ENCODE measurements at places on chromosomes 6 and 20.

- no peak for DNase-seq
Measured at GRCh38 chr6:6911391-6911790, 196.4 kb upstream of the RREB1 start.

DNA sequence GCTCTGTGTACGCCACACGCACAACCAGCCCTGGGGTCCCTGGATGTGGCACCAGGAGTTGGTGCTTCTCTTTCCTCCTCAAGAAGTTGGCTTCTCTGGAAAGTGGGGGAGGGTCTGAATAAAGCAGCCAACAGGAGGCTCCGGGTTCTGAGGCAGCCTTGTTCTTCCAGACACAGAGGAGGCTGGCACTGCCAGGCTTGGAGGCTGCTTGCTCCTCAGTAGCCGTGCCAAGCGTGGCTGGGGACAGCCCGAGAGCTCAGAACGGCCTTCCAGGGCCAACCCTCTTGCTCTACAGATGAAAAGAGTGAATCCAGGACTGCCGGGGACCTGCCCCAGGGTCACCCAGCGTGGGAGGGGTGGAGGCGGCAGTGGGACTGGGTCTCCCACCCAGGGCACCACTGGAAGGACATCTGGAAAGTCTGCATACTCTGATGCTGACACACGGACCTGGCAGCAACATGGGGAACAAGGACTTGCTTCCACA, 70.4 kb downstream of the SLC22A23 start:
- DNase-seq = no peak

DNA sequence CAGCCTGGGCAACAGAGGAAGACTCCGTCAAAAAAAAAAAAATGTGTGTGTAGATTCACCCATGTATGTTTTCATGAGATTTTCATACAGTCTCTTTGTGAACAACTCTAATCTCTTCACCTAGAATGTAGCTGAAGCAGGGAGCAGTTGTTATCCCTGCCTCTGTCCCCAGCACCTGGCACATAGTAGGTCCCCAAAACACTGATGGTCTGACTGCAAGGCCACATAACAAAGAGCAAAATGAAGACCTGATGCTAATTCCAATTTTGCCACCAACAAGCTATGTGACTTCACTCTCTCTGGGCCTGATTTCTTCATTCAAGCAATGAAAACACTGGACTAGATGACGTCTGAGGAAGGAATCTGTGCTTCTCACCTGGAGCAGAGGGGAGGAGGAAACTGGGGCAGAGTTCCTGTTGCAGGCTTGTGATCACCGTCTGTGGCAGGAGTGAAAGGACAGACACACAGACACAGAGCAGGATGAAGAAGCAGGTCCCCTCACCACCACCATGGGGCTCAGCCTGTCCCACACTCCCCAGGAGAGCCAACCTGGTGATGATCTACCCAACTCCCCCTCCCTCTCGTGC, 4.6 kb downstream of the SLC44A4 start:
- no peak for DNase-seq

DNA sequence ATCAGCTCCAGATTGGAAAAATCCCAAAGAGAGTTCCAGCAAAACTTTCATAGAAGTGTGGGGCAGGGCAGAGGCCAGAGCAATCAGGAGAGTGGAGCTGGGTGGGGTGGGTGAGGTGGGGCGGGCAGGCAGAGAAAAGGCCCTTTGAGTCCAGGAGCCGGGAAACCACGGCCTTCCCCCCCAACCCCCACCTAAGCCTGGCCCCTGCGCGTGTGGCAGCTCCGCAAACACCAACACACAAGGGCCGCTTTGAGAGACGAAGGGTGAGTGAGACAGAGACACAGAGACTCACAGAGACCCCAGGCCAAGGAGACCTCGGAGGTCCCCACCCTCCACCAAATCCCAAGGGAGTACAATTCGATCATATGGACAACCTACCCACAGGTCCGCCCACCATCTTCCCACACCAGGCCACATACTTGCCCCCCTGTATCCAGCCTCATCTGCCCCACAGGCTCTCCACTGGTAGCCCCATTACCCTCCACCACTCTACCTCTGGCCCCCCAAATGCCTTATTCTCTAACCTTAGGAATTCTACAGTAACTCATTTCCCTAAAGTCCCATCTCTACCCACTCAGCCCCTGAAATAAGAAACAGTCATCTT, 1.7 kb downstream of the COL11A2 start:
- DNase-seq = no peak

GRCh38 chr6:106790149-106790770, 160.9 kb downstream of the QRSL1 start:
- DNase-seq = no peak

GRCh38 chr6:163333038-163333437, 81.5 kb upstream of the QKI start:
- no peak for DNase-seq

DNA sequence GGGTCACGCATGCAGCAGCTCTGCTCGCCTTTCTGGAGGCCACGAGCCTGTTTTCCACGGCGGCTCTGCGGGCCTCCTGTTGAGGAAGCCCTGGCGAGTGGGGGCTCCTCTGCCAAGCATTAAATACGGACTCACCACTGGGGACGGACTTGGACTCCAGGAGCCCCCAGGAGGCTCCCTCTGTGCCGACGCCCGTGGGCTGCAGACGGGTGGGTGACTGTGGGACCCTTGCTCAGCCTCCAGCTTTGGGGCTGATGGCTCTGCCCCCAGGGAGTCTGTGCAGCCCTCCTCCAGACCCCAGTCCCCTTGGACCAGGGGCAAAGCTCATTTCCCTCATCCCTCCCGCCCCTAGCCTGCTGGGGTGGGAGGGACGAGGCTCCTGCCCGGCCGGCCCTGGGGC, 236.2 kb downstream of the TAF4 start:
- DNase-seq = no peak

DNA sequence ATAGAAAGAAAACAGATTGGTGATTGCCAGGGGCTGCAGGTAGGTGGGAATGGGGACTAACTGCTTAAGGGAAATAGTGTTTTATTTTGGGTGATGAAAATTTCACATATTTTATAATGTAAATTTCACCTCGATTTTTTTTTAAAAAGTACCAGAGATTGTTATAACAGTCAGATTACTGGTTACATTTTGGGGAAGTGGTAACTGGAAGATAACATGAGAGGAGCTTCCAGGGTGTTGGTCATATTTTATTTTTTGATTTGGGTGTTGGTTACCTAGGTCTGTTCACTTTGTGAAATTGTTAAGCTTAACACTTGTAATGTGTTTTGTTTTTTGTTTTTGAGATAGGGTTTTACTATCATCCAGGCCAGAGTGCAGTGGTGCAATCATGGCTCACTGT, 17.2 kb upstream of the CRIP3 start:
- no peak for DNase-seq

DNA sequence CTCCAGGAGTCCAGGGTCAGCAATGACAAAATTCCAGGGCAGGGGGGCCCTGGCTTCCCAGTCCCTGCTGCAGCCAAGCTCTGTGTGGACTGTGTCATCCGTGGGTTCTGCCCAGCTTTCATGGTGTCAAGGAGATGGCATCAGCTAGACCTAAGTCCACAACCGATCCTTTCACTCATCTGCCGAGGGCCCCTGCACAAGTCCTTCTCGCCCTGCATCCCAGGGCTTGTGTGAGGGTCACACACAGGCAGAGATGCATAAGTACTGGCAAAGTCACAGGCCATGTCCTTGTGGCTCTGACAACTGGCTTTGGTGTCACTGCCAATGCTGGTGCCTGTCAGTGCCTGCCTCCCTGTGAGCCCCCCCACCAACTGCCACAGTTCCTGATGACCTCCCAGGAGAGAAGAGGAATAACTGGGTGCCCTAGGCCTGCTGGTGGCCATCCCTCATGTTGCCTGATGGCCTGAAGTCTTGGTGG, 181.4 kb upstream of the CST7 start:
- no peak for DNase-seq

GRCh38 chr6:19311786-19312185, 525.4 kb upstream of the ID4 start:
- no peak for DNase-seq

DNA sequence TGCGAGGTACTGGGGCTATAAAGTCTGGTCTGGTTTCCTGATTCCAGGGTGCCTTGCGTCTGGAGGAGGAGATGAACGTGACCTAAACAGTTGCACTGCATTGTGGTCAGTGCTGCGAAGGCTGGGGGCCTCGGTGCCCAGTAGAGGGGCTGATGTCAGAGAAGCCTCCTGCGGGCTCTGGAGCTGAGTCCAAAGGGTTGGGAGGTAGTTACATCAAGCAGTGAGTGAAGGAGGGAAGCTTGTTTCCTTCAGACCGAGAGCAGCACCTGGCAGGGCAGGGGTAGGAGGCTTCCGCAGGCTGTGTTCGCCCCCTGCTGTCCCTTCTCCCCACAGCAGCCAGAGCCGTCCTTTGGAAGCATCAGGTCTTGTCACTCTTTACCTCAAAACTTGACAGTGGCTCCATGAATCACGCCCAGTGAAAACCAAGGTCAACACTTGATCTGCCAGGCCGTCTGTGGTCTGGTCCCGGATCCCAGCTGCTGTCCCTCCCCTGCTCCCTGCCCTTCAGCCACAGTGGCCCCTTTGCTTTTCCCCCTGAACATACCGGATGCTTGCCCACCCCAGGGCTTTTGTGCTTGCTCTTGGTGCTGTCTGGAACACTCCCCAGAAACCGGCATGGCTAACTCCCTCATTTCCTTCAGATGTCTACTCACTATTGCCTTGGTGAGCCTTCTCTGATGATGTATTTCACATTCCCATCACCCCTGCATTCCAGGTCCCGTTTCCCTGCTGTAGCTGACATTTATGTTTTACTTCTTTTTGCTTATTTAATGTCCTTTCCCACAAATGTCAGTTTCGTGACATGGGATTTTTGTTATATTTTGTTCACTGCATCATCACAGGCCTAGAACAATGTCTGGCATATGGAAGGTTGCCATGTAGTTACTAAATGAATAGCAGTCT, 7.0 kb downstream of the DYNLRB1 start:
- no peak for DNase-seq

- no peak for DNase-seq
Measured at GRCh38 chr6:105310371-105310770, 92.5 kb downstream of the PREP start.
